Osteocyte (in vitro differentiated cells): ENCODE measurements at places on chromosomes 13 and 19. TPM values are rescaled to one million over a fixed set of nuclear protein-coding genes. Genes with fewer than 3 reads are reported as not detected.

DNA sequence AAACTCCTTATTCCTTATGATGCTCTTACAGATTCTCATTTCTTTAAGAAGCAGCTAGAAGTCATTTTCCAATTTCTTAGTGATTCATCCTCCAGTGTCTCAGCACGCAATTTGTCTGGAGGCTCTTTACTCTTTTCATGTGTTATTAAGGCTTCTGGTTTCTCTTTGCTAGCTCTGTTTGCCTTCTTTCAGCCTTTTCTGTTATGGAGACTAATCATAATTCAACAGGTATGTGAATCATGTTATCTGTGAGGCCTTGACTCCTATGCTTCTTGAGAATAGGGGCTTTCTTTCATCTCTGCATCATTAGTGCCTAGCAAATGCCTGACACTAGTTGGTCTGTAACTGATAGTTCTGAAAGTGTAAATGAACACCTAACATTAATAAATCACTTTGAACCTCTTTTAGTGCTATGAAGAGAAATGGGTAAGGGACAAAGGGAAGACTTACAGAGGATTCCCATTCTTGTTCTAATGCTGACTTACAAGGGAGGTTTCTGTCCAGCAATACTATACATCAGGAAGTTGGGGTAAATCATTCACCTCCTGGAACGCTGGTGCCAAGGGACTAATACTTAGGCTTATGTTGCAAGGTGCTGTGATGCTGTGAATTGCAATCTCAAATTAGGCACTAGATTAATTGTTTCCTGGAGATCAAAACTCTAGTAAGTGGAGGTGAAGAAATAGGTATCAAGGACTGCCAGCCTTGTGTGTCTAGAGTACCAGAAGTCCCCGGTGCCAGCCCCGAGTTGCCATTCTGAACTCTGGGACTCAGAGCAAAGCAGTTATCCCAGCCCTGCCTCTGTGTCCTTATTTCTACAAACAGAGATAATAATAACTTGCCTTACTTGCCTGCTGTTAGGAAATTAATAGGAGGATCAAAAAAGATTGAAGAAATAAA is 265.6 kb downstream of the DCLK1 start:
- DNase-seq, result no peak

- no peak for DNase-seq
Observed at GRCh38 chr19:35332817-35333216, 3.8 kb downstream of the CD22 start.

The CFAP97D2 gene
- total RNA-seq, result not detected in 2 replicates

The AXL gene
- total RNA-seq, result 250 and 265 TPM in 2 replicates
